ENCODE measurements at places on chromosomes 5 and 9.

- peak; percentile 54 for DNase-seq
Observed at GRCh38 chr9:99823681-99824377, 2.1 kb downstream of the NR4A3 start.

DNA sequence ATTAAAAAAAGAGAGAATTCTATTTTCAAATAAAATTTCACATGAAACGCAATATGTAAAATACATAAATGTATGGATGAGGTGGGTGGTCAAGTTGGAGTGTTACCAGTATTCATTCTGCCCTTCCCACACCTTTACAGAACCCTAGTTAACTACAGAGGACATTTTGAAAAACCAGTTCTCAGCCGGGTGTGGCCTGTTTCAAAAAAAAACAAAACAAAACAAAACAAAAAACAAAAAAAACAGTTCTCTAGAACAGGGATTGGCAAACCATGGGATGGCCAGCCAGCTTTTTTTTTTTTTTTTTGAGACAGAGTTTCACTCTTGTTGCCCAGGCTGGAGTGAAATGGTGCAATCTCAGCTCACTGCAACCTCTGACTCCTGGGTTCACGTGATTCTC, 28.4 kb upstream of the HK3 start:
- DNase-seq: peak; percentile 17

DNA sequence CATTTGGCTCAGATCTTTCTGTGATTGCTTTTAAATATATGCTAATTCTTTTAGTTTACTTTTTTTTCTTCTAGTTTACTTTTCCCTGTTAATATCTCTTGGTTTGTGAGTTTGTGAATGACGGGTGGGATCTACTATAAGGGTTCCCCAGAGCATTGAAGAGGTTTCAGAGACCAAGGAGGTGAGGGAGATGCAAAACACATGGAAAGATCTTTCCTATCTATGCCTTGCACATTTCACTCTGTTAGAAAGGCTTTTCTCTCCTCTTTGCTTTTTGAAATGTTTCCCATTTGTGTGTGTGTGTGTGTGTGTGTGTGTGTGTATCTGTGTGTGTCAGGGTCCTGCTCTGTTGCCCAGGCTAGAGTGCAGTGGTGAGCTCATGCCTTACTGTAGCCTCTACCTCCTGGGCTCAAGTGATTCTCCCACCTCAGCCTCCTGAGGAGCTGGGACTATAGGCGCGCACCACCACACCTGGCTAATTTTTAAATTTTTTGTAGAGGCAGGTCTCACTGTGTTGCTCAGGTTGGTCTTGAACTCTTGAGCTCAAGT, 50.7 kb downstream of the CNTLN start:
- DNase-seq: no peak

- DNase-seq: no peak
Observed at GRCh38 chr5:84693256-84693655, 308.6 kb upstream of the EDIL3 start.
